ENCODE measurements at places on chromosomes 13 and 19.

- H3K36me3 ChIP-seq: peaks cover 36% of the 10 kb centered on the region
- H3K27ac ChIP-seq: peak overlapping the region; percentile 29
- no peak overlapping the region for H3K4me3 ChIP-seq
- H3K27me3 ChIP-seq: no peaks in the 10 kb centered on the region
- peaks cover 14% of the 10 kb centered on the region for H3K4me1 ChIP-seq
- DNase-seq: peak; percentile 35
Observed at GRCh38 chr19:11204943-11205349, 7.6 kb upstream of the KANK2 start.

- H3K4me1 ChIP-seq: no peaks in the 10 kb centered on the region
- H3K4me3 ChIP-seq: no peak overlapping the region
- no peaks in the 10 kb centered on the region for H3K27me3 ChIP-seq
- no peak for DNase-seq
- no peak overlapping the region for H3K27ac ChIP-seq
Observed at GRCh38 chr13:108851660-108852059, 222.2 kb downstream of the MYO16 start.

GRCh38 chr13:26508885-26509284, 48.6 kb upstream of the WASF3 start:
- H3K27ac ChIP-seq: no peak overlapping the region
- DNase-seq: no peak
- H3K36me3 ChIP-seq: no peaks in the 10 kb centered on the region
- no peaks in the 10 kb centered on the region for H3K4me1 ChIP-seq

DNA sequence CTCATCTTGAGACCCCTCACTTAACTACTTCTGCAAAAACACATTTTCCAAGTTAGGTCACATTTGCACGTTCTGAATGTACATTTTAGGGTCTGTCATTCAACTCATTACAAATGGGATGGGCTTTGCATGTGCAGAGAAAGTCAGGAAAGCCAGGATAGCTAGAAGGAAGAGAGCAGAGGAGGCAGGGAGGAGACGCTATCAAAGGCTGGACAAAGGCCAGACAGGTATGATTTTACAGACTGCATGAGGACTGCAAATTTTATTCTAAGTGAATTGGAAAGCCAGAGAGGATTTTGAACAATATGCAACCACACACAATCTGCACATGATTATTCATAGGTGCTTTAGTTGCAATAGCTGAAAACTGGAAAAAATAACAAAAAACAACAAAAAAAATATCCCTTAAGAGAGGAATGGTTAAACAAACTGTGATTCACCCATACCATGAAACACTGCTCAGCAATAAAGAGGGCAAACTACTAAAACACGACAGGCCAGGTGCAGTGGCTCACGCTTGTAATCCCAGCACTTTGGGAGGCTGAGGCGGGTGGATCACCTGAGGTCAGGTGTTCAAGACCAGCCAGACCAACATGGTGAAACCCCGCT, 21.1 kb downstream of the SYDE1 start:
- H3K4me3 ChIP-seq: no peak overlapping the region
- peaks cover 22% of the 10 kb centered on the region for H3K4me1 ChIP-seq
- no peaks in the 10 kb centered on the region for H3K27me3 ChIP-seq

DNA sequence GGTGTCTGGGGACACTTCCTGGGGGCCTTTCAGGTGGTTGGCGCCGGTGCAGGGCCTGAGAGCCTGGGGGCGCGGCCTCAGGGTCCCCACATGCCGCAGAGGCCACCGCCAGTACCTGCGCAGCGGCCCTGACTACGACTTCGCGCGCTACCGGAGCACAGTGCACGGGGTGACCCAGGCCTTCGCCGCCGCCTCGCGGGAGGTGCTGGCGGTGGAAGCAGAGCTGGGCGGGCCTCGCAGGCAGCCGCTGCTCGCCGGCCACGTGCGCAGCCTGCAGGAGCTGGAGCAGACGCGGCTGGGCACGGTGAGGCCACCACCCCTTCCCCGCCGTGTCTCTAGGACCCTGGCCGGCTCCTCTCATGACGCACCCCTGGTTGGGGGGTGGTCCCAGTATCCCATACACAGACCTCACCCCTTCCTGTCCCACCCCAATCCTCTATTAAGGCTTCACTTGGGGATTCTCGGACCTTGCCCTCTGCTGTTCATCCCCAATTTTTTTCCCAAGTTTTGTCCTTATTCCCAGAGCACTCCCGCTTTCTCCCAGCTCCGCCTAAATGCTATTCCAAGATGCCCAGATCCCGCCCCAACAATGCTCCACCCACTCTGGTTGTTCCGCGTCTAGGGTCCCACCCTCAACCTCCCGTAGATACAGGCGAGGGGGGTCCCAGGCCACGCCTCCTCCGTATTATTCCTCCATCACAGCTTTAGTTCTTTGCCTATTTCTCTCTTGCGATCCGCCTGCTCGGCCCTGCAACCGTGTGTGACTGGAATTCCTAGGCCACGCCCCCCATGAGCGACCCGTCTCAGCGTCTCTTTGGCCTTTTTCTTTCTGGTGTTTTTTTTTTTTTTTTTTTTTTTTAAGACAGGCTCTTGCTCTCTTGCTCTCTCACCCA, 1.0 kb downstream of the REX1BD start:
- DNase-seq: peak; percentile 96
- H3K4me3 ChIP-seq: peak overlapping the region; percentile 75
- H3K4me1 ChIP-seq: peaks cover 55% of the 10 kb centered on the region
- peaks cover 18% of the 10 kb centered on the region for H3K36me3 ChIP-seq
- H3K27me3 ChIP-seq: no peaks in the 10 kb centered on the region
- H3K27ac ChIP-seq: peak overlapping the region; percentile 88

- DNase-seq: no peak
- H3K27ac ChIP-seq: no peak overlapping the region
- no peaks in the 10 kb centered on the region for H3K27me3 ChIP-seq
- H3K36me3 ChIP-seq: peaks cover 66% of the 10 kb centered on the region
- H3K4me1 ChIP-seq: peaks cover 71% of the 10 kb centered on the region
Observed at GRCh38 chr19:6229951-6230712, 49.6 kb downstream of the MLLT1 start.

- peak overlapping the region; percentile 63 for H3K27ac ChIP-seq
- no peak for DNase-seq
- H3K36me3 ChIP-seq: peaks cover 9% of the 10 kb centered on the region
- H3K4me3 ChIP-seq: no peak overlapping the region
- peaks cover 30% of the 10 kb centered on the region for H3K4me1 ChIP-seq
Observed at GRCh38 chr19:3375221-3376090, 9.1 kb downstream of the NFIC start.

- H3K27ac ChIP-seq: peak overlapping the region; percentile 92
- H3K4me1 ChIP-seq: peaks cover 3% of the 10 kb centered on the region
- peak overlapping the region; percentile 74 for H3K4me3 ChIP-seq
- no peak for DNase-seq
Observed at GRCh38 chr19:12034620-12035019, 859 bp downstream of the ZNF433 start.

DNA sequence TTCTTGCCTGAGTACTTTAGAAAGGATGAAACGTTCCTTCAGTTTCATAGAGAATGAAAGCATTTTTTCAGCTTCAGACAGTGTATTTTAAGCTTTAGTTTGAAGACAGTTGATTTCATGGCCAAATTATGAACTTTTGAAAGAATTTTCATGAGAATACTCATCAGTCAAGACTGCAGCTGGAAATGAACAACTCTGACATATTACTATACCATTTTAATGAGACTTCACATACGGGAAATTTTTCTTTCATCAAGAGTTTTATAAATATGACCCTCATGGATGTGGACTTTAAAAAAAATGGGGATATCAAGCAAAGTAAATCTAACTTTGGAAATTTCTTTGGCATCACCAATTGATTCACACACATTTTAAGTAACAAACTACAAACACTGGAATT, 6.4 kb downstream of the LATS2 start:
- peaks cover 15% of the 10 kb centered on the region for H3K4me1 ChIP-seq
- no peak overlapping the region for H3K27ac ChIP-seq
- H3K4me3 ChIP-seq: no peak overlapping the region
- no peak for DNase-seq
- no peaks in the 10 kb centered on the region for H3K36me3 ChIP-seq

DNA sequence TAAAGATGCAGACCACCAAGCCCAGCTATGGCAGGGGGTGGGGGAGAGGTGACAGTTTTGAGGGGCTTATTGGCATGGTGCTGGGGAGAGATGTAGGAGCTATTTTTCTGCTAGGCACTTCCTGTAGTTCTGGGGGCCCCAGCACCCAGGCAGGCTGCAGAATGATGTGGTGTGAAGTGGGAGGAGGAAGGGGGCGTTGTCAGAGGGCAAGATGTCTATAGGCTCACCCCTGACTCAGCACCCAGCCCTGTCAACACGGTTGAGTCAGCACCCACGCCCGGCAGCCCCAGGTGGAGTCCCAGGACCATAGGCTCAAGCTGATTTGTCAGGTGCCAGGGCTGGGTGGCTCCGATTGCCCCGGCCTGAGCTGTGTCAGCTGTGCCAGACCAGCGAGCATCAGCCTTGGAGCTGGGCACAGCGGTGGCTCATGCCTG, 5.8 kb downstream of the KLF2 start:
- H3K4me1 ChIP-seq: peaks cover 10% of the 10 kb centered on the region
- peaks cover 12% of the 10 kb centered on the region for H3K36me3 ChIP-seq
- DNase-seq: no peak
- no peak overlapping the region for H3K4me3 ChIP-seq
- H3K27me3 ChIP-seq: peaks cover 30% of the 10 kb centered on the region

- H3K27me3 ChIP-seq: peaks cover 2% of the 10 kb centered on the region
- H3K27ac ChIP-seq: no peak overlapping the region
- no peak overlapping the region for H3K4me3 ChIP-seq
Observed at GRCh38 chr19:29022599-29022998, 190.4 kb downstream of the UQCRFS1 start.

DNA sequence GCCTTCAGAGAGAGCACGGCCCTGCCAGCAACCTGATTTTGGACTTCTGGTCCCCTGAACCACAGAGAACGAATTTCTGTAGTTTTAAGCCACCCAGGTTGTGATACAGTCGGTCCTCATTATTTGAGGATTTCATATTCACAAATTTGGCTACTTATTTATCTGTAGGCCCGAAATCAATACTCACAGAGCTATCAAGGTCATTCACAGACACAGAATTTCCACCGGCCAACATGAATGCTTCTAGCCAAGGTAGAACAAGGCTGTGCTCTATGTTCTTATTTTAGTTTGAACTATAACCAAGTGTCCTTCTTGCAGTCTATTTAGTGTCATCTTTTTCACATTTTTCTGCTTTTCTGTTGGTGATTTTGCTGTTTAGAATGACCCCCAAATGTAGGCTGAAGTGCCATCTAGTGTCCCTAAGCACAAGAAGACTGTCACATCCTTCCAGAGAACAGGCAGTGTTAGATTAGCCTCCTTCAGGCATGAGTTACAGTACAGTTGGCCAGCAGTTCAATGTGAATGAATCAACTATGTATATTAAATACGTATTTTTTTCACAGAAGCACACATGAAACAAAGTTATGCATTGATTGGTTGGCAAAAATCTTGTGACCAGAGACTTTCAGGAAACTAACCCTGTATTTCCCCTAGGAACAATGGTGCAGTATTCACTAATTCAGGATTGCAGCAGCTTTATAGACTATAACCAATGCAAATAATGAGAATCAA, 63.5 kb downstream of the C13orf42 start:
- no peaks in the 10 kb centered on the region for H3K27me3 ChIP-seq
- no peaks in the 10 kb centered on the region for H3K4me1 ChIP-seq
- no peak overlapping the region for H3K4me3 ChIP-seq

DNA sequence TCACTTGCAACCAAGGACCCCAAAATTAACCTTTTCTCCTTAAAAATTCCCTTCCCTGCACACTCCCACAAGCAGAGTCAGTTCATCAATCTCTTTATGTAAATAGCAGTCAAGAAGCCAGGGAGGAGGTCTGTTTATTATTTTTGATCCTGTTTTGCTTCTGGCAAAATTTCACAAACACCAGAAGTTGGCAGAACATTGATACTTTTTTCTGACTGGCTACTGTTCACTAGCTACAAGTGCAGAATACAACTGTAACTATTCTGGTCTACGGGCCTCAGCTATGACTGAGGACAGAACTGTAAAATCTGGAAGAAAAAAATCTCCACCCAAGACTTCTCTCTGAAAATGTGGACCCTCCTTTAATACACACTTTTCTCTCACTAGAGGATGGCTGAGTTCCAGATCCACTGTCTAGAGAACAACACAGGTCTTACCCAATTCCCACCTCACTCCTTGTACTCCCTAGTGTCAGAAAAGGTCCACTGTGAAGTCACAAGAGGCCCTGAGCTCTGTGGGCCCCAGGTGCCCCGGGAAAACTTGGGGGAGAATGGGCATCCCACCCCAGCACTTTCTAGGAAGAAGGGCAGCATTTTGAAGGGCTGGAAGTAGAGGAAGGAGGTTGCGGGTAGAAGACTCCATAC, 14.5 kb downstream of the STARD13 start:
- H3K27ac ChIP-seq: peak overlapping the region; percentile 70
- H3K4me1 ChIP-seq: peaks cover 8% of the 10 kb centered on the region
- H3K4me3 ChIP-seq: no peak overlapping the region
- no peak for DNase-seq
- no peaks in the 10 kb centered on the region for H3K27me3 ChIP-seq

DNA sequence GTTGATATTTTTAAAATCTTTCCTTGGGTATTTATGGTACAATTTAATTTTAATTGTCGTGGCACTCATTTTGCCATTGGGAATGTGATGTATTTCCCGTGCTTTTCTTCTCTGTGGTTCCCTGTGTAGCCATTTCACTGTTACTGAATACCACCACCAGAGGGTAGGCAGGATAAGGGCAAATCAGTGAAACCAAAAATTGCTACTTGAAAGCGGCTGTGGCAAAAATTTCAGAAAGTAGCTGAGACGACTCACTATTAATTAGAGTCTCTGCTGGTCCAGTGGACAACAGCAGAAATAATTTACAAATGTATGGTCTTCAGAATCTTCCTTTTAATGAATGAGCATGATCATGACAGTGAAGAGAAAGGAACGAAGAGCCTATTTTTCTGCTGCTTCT, 34.4 kb upstream of the MIR17HG start:
- H3K27ac ChIP-seq: no peak overlapping the region
- H3K36me3 ChIP-seq: no peaks in the 10 kb centered on the region
- no peak overlapping the region for H3K4me3 ChIP-seq
- H3K4me1 ChIP-seq: no peaks in the 10 kb centered on the region
- DNase-seq: peak; percentile 44
- H3K27me3 ChIP-seq: no peaks in the 10 kb centered on the region

GRCh38 chr19:38735257-38735686, 9.0 kb downstream of the CAPN12 start:
- no peak overlapping the region for H3K27ac ChIP-seq
- H3K4me1 ChIP-seq: peaks cover 18% of the 10 kb centered on the region
- H3K27me3 ChIP-seq: peaks cover 15% of the 10 kb centered on the region
- DNase-seq: no peak

DNA sequence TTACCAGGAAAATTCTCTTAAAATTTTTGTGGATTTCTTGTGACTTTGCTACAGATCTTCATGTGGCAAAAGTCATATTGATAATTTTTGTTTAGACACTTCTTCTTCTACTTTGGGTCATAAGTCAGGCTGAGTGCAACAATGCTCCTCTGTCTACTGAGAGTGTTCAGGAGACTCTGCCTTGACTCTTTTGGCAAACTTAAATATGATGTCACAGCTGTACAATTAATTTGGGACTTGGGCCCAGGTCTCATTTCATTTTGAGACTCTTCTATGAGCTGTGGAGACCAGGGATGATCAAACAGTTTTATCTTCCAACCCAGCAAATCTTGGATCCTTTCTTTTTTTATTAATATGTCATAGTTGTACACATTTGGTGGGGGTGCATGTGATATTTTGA, 19.7 kb upstream of the IPO5 start:
- DNase-seq: no peak
- no peaks in the 10 kb centered on the region for H3K36me3 ChIP-seq
- H3K27ac ChIP-seq: no peak overlapping the region
- no peaks in the 10 kb centered on the region for H3K4me1 ChIP-seq

- H3K4me1 ChIP-seq: no peaks in the 10 kb centered on the region
- no peaks in the 10 kb centered on the region for H3K36me3 ChIP-seq
- H3K27me3 ChIP-seq: no peaks in the 10 kb centered on the region
- DNase-seq: no peak
Observed at GRCh38 chr13:57748096-57748495, 116.6 kb downstream of the PCDH17 start.
